ENCODE measurements at places on chromosomes 6 and 20.

DNA sequence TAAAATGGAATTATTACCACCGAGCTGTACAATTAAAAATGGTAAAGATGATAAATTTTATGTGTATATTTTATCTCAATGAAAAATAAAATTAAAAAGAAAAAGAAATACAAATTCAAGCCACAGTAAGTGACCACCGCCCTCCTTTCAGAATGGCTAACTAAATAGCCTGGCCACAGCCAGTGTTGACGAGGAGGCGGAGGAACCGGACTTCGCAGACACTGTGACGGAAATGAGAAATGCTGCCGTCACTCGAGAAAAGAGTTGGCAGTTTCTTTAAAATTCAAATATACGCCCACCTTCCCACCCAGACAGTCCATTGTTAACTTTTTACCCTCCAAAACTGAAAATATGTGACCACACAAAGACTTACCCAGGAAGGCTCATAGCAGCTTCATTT lies 50.0 kb downstream of the FOXF2 start:
- DNase-seq, result no peak

DNA sequence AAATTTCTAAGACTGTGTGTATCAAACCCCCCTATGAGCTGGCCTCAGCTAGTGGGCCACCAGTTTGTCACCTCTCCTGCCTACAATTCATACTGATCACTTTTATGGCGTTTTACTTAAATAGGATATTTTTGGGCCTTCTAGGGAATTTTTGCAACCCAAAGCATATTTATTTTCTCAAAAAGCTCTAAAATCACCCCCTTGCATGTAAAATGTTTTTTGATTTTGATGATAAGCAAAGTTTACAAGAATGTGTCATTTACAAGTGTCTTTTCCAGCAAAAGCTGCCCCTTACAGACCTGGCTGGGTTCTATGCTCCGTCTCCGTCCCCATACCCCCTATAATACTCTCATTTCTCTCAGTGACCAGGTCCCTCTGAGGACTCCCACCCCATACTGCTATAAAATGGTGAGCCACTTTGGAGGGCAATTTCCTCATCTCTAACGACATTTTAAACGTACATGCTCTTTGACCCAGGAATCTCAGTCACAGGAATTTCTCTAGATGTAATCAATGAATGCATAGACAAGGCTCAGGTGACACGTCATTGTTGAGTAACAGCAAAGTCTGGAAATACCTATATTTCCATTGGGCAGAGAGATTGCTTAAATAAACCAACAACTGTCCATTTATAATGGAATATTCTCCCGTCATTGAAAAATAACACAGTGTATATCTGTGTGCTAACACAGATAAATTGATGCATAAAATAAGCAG lies 13.9 kb upstream of the OCSTAMP start:
- no peak for DNase-seq

- DNase-seq, result no peak
These were observed 109.3 kb downstream of the THBS2 start for GRCh38 chr6:169144356-169144755.

GRCh38 chr6:2514965-2515543 lies 235.7 kb downstream of the MYLK4 start:
- DNase-seq, result no peak

GRCh38 chr20:61162451-61162850 lies 89.6 kb upstream of the CDH4 start:
- no peak for DNase-seq

- no peak for DNase-seq
These were observed 505.3 kb downstream of the MMUT start for GRCh38 chr6:48957781-48958180.

Data from NCI-H510A treated with DMSO at 0.1 percent for 48 hours (cell line).